NCI-H345 (cell line): ENCODE measurements at places on chromosomes 3 and 15.
A peak's percentile ranks its signal among the peaks of the same experiment; 100 is the strongest.

DNA sequence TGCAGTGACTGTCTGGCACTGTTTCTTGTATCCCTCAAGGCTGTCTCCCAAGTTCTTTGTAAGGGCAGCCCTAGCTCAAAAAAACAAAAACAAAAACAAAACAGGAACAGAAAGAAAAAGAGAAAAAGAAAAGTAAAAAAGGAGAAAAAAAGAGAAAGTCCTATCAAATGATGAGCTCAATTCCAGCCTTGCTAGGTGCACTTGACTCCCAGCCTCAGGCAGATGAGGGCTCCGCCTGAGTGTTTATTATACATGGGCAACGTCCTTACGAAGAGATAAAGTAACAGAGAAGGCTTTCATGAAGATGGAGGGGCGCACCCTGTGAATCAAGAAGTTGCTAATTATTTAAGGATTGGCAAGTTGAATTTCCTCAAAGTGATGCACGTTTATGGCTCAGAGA, 175.3 kb downstream of the MEIS2 start:
- no peak for DNase-seq

- DNase-seq, result peak; percentile 91
These were observed 10.5 kb upstream of the BUB1B start for GRCh38 chr15:40150163-40150925.

DNA sequence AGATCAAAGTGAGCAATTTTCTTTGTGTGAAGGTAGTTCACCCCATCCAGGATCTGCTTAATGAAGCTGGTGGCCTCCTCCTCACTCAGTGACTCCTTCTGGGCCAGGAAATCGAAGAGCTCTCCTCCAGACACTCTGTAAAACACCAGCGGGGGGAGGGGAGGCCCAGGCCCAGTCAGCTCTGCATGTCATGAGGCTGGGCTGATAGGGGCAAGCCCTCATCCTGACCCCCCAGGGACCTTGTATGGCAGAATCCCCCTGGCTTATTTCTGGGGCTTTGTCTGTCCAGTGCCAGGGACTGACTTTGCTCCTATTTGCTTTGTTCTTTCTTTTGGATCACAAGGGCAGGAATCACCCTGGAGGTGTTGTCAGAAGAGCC, 74.9 kb downstream of the DAPK2 start:
- DNase-seq, result no peak

- DNase-seq, result no peak
These were observed 266.5 kb downstream of the ADAMTS17 start for GRCh38 chr15:100075229-100075628.

GRCh38 chr15:55687792-55688191, 55.2 kb downstream of the PRTG start:
- no peak for DNase-seq

GRCh38 chr15:54707805-54708752, 488.7 kb downstream of the RSL24D1 start:
- no peak for DNase-seq

- peak; percentile 2 for DNase-seq
These were observed 9.2 kb downstream of the FAM162A start for GRCh38 chr3:122392868-122393844.

GRCh38 chr15:67181221-67181639, 73.2 kb downstream of the AAGAB start:
- DNase-seq, result no peak

DNA sequence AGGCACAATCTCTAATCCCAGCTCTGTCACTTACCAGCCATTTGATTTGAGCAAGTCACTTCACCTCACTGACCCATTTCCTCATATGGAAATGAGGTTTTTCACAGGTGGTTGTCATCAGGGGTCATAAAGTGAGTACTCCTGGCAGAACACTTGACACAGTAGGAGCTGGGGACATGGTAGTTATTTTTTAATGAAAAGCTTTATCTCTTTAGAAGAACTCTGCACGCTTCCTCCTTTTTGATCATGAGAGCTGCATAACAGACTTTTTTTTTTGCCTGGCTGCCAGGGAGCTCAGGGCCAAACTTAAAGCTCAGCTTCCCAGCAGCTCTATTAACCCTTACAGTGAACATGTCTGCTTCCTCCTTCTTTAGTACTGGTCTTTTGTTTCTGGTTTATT, 8.4 kb downstream of the VWA5B2 start:
- no peak for DNase-seq

- DNase-seq, result no peak
These were observed 120.2 kb upstream of the IGSF10 start for GRCh38 chr3:151581035-151581434.

DNA sequence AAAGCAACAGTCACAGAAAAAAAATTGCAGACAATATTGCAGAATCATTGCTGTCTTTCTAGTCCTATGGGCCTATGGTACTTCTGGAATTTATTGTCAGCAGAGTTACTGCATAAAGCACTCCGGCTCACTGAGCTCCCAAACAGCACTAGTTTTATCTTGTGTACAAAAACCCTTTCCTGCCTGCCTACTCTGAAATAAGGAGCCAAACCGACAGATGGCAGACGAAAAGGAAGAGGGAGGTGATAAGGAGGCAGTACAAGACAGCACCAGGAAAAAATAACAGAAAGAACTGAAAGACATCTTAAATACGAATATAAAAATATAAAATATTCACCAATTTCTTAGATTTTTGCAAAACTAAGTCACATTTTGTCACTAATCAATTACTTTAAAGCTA, 15.6 kb downstream of the HERC1 start:
- DNase-seq, result no peak

GRCh38 chr3:24286405-24286804, 208.2 kb downstream of the THRB start:
- DNase-seq, result no peak

DNA sequence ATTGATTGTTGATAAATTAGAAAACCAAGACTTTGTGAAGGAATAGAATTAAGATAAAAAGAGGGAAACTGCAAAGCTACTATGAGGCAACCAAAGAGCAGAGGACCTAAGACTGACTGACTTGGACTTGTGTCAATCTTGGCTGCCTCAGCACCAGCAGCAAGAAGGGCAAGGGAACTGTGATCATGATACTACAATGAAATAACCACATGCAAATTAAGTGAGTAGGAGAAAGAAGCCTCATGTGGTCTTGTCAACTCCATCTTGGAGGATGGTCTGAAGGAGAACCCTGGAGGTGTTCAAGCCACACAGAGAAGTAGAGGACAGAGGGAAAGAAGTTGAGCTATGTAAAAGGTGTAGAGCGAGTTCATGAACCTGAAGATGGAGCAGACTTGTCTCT, 47.3 kb upstream of the THRB start:
- no peak for DNase-seq

DNA sequence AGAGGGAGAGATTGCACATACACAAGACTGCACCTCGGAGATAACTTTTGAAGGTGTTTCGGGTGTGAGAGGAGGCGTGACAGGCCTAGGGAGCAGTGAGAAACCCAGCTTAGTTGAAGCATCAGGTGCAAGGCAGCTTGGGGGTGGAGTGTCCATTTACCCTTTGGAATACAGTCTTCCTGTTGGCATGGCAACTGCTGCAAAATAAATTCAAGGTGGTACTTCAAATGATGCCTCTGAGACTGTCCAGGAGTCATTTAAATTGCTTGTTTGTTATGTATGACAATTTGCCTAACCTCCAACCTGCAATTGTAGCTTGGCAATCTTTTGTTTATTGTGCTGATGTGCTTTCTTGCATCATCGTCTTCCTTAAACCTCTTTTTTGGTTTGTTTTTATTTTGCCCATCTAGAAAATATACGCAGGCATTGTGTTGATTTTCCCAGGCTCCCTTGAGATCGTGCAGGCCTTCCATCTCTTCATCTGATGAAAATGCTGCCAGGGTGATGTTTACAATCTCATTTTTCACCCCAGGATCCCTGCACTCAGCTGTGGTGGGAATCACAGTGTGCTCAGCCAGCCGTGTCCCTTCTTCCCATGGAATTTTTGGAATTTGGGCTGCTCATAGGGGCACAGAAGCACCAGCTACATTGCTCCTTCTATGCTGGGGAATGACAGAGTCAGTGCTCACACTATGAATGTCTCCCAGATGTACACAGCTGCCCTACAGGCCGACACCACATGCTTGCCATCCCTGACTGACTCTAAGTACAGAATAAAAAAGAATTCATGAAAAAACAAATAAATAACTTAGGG, 583.1 kb upstream of the CFAP20DC start:
- DNase-seq, result peak; percentile 65

GRCh38 chr3:15332405-15333098, at the start of gene SH3BP5:
SH3BP5 (minus strand) TSS chr3:15332586; CDS start chr3:15332408, 178 bp downstream.
- peak; percentile 70 for DNase-seq

DNA sequence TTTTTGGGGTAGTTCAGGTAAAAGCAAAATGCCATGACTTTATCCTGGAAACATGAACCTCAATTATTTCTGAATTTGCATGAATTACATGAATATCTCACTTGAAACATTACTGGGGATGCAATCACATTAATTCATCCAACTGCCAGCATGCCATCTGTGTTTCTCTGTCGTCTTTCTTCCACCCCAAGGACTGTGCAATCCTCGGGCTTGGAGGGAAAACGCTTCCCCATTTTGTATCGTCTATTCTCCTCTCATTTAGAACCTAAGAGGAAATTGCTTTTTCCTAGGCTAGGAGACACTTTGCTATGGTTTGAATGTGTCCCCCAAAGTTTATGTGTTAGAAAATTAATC, 109.4 kb downstream of the SQOR start:
- no peak for DNase-seq

GRCh38 chr15:90807074-90807785, 61.2 kb upstream of the FURIN start:
- no peak for DNase-seq

DNA sequence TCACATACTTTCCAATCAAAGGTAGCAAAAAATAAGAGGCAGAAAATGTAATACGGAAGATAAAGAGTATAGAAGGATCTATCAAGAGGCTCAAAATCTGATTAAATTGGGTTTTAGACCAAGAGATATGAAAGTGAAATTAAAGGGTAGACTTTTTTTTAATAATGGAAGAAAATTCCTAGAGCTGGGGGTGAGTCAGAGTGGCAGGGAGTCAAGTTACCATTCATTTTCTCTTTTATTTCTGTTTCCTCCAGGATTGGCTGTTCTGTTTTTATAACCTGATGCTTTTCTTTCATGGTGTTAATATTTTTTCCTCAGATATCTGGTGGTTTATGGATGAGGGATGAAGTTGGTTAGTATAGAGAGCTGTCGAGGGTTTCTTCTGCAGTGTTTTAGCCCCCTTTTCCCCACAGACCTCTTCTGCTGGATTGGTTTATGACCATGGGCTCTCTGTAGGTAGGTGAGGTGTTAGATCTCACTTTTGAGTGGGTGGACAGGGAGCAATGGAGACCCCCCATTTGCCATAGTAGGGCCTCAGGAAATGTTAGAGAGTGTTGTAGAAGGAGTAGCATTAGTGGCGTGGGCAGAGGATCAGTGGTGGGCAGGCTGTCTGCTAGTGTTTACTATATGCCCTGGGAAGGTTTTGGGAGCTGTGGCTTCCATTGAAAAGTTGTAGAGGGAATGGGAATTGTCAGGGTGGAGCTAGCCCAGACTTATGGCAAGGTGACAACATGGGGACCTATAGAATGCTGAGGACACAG, 201.6 kb upstream of the GOLGA6L4 start:
- no peak for DNase-seq

GRCh38 chr3:78604341-78604740, 1163.5 kb downstream of the ROBO1 start:
- DNase-seq, result no peak

GRCh38 chr3:57980416-57980815, 27.8 kb upstream of the FLNB start:
- DNase-seq, result no peak

- DNase-seq, result no peak
These were observed 71.4 kb upstream of the WDR72 start for GRCh38 chr15:53830707-53831386.

DNA sequence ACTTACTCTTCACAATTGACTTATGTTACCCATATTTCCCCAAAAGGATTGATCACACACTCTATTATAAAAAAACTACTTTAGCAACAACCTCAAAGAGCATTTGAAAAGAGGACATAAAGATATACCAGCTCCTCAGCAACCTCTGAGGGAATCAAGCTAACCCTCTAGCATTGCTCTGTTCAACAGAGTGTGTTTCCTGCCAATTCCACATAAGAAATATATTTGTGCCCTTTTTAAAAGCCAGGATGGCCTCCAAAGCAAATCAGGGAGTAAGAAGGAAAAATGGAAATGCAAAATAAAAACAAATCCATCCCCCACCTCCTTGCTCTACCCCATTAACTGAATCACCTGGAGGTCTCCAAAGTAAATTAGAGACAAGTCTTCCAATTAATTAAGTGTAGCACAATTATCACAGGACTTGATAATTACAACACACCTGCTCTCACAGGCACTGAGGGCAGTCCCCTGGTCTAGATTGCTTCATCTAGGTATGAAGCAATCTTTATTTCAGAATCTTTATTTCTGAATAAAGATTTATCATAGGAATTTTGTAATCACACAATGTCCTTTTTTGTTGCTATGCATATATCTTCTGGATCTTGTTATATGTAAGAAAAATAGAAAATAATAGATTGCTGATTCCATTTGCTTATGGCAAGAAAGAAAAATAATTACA, 34.8 kb downstream of the GPR176 start:
- no peak for DNase-seq

DNA sequence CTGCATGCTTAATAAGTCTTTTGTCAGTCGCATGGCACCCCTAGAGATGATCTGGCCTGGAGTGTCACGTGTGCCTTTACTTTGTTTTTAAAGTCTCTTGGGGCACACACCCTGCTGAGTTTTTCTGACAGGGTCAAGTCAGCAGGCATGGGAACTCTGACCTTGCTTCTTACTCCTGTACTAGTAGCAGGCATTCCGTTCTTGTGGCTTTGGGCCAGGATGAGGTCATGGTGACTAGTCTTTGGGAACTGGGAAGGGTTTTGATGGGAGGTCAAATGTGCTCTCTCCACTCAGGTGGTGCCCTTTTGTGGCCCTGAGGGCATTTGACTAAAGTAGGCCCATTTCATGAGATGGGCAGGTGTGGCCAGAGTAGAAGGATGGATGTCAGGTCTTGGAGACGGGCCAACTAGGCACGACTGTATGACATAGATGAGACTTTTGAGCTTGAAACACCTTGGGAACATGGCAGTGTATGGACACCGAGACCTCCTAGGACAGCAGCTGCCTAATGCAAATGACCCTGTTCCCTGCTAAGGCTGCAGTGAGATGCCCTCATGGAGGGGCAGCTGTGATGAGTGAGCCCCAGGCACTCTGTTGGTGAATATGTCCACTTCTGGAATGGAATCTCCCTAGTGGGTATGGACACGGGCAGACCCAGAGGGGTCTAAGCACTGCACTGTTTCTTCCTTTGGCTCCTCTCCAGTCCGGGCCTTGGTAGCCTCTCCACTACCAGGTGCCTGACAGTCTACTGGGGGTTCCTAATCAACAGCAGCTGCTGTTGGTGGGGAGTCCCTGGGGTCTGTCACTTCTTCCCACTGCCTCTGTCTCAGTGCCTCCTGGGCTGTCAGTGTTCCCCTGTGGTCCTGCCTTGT, 16.4 kb downstream of the SRPRB start:
- DNase-seq, result no peak

- DNase-seq, result no peak
These were observed 5.3 kb upstream of the RBPMS2 start for GRCh38 chr15:64780600-64781156.

- no peak for DNase-seq
These were observed 64.5 kb downstream of the MITF start for GRCh38 chr3:69803681-69804270.
